CD4-positive, alpha-beta T cell treated with Interleukin-15 for 1 hour (primary cell): ENCODE measurements at places on chromosomes 7 and 10.

- no peak for DNase-seq
These were observed 55.7 kb downstream of the ADK start for GRCh38 chr10:74206746-74207145.

- DNase-seq: no peak
These were observed 98.1 kb downstream of the C10orf105 start for GRCh38 chr10:71621231-71622153.

- DNase-seq: no peak
These were observed 15.4 kb upstream of the CSGALNACT2 start for GRCh38 chr10:43122826-43123225.

GRCh38 chr10:132371641-132372081, 25.3 kb upstream of the PWWP2B start:
- DNase-seq: peak; percentile 19

DNA sequence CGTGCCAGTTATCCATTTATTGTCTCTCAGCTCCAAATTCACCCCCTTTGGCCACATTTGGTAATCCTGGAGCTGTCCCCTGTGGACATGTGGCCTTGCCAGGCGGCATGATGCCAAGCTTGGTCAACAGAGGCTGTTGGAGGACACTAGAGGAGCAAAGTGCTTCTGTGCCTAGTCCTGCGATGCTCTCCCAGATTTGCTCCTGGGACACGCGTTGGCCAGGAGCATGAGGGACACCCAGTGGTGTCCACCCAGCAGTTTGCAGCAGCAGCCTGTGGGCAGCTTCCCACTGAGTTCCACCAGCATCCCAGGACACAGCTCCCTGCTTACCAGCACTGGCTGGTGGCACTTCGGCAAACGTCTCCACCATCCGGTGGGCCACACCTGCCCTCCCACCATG, 55.5 kb upstream of the STEAP1B start:
- no peak for DNase-seq

DNA sequence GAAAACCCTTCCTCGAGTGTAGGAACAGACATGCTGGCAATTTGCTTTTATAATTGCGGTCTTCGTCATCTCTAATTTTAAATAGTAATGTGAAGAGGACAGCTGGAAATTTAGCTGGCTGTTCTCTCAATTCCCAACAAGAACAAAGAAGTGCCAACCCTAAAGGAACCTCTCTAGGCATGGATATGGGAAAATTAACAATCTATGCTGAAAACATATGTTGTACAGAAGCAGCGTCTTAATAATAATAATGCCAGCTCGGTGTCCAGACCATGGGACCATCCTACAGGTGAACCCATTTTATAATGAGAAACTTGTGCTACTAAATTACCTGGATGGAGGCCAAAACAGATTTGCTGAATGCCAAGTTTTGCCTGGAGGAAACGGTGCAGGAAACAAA, 641.4 kb upstream of the MGMT start:
- DNase-seq: no peak

GRCh38 chr10:110516815-110517492, 19.2 kb downstream of the DUSP5 start:
- no peak for DNase-seq

DNA sequence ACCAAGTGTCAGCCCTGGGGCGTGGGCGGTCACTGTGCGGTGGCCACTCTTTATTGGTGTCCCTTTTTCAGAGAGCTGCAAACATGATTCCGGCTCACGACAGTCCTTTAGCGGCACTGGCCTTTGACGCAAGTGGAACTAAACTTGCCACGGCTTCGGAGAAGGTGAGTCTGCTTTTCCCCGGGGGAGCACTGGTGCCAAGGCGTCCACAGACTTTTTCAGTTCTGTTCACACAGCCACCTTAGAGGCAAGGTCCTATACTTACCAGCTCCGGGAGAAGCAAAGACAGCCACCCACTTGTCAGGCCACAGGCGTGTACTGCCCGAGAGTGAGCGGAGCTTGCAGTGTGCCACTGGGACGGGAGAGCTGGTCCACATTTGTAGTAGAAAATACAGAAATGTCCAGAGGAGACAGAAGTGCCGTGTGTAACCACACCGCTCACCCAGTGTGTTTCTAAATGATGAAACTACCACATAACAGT, 27.9 kb downstream of the WIPI2 start:
- DNase-seq: no peak

GRCh38 chr10:14294347-14295059, 36.2 kb downstream of the FRMD4A start:
- DNase-seq: no peak

DNA sequence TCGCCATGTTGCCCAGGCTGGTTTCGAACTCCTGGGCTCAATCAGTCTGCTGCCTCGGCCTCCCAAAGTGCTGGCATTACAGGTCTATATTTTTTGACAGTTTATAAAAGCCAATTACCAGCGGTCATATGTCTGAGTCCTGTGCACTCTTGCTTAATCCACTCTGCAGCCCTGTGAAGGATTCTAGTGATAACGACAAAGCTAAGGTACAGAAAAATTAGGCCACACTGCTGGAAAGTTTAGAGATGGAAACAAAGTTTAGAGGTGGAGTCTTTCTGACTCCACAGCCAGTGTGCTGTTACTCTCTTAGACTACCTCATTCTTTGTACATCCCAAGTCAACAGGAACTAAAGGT, 707 bp downstream of the PTER start:
- no peak for DNase-seq

- DNase-seq: no peak
These were observed 79.5 kb downstream of the C1GALT1 start for GRCh38 chr7:7261863-7262262.

- no peak for DNase-seq
These were observed 11.4 kb downstream of the NDST2 start for GRCh38 chr10:73799899-73800559.

DNA sequence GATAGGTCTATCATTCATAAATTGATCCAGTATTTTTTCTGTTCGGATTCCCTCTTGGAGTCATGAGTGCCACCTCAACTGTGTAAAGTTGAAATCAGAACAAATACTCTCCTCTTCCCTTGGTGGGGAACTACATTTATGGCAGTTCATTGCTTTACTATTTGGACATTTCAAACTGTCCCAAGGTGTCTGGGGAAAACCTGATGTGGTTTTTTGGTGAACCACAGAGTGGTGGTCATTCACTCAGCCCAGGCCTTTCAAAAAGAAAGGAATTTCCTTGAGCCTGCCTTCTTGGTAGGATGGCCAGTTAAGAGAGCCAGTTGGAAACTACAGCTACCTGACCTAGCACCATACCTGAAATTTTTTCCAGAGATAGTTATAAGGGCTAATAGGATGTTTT, 59.0 kb downstream of the ABCB1 start:
- DNase-seq: no peak

GRCh38 chr10:48634198-48634983, 29.5 kb upstream of the ARHGAP22 start:
- DNase-seq: peak; percentile 71

- no peak for DNase-seq
These were observed 28.9 kb upstream of the PCBD1 start for GRCh38 chr10:70917226-70917625.

DNA sequence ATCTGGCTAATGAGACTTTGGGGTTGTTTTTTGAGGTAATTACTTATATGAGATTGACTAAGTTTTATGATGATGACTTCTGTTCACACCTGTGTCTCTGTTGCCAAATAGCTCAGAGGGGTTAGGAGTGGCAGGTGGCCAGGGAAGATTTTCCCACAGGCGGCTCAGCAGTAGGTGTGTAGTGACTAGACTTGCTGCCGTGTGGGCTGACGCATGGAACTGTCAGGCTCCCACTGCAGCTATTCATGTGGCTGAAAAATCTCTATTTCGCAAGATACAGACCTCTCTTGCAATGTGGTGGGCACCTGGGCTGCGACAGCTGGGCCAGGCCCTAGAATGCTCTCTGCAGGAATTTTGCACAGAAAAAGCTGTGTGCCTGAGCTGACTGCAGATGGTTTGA, 1.4 kb downstream of the CPA4 start:
- DNase-seq: no peak

DNA sequence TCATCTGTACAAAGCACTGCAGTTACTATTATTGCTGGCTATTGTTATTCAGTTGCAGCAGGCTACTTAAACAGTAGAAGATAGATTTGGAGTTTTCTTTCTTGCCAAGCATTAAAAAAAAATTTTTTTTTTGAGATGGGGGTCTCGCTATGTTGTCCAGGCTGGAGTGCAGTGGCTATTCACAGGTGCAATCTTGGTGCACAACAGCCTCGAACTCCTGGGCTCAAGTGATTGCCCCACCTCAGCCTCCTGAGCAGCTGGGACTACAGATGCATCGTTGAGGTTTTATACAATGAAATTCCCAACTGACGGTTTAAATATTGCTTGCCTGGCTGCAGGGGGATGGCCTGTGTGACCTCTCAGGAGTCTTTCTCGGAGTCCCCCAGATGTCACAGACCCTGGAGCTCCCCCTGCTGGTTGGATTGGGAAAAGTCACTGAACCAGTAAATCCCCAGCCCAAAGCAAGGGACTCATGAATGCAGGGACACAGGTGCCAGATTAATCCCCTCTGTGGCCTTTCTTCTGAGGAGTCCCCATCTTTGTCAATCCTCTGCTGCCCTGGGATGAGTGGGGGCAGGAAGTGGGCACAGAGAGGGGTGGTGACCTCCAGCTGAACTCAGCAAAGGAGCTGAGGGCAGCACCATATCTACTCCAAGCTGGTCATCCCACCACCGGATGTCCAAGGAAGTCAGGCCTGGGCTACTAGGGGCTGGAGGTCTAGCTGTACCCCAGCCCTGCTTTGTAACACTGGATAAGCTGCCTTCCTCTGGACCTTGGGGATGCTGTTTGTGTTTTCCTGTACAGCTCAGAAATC, 149.6 kb downstream of the C10orf105 start:
- DNase-seq: peak; percentile 65

DNA sequence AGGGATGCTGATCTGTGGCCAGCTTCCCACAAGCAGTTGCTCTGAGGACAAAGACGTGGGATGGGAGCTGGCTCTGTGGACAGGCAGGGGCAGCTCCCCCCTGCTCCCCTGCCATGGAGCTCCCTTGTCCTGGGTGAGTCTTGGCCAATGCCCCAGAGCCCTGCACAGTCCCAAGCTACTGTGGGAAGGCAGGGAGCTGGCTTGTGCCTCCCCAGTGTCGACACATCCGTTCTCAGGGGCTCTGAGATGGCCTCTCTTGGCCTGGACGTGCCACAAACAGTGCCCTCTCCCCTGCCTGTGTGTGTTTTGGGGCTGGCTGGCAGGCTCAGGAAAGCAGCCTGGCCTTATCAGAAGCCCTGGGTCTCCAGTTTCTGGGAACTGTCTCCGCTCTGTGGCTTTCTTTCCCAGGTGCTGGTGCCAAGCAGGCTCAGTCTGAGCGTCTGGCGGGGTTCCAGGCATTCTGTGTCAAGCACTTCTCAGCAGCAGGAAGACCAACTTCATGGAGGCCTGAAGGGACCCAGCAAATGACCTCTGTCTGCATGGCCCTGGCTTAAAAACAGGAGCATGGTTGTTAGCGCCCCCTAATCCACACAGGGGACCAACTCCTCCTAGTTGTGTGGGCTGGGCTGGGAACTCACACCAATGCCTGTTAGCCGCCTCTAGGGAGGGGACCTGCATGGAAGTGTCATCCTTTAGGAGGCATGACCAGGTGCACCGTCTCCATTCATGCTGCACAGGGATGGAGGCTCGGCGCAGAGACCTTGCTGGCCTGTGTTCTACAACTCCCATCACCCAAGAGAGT, 375.2 kb downstream of the RPS24 start:
- no peak for DNase-seq

DNA sequence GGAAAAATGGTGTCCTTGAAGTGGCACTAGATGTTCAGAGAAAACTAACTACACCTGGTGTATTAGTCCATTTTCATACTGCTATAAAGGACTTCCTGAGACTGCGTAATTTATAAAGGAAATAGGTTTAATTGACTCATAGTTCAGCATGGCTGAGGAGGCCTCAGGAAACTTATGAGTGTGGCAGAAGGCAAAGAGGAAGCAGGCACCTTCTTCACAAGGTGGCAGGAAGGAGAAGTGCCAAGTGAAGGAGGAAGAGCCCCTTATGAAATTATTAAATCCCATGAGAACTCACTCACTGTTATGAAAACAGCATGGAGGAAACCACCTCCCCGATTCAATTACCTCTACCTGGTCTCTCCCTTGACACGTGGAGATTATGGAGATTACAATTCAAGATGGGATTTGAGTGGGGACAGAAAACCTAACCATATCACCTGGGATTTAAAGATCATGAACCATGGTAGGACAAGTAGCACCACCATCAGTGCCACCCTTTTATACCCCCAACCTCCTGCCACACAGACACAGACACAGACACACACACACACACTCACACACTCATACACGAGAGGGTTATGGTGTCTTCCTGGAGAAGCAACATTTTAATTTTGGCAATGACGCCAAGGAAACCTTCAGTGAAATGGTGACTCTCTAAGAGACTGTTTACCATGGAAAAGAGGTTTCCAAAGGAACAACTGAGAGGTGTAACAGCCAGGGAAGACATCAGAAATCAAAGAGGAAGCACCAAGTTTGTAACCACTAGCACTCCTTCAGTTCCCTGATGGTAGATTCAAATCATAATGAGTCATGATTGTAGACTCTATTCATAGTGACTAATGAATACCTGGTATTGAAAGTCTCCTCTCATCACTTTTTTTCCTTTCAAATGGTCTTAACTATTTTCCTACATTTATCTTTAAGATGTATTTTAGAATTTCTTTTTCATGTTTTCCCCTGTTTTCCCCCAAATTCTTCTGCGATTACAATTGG, 41.8 kb upstream of the WNT16 start:
- DNase-seq: peak; percentile 17

DNA sequence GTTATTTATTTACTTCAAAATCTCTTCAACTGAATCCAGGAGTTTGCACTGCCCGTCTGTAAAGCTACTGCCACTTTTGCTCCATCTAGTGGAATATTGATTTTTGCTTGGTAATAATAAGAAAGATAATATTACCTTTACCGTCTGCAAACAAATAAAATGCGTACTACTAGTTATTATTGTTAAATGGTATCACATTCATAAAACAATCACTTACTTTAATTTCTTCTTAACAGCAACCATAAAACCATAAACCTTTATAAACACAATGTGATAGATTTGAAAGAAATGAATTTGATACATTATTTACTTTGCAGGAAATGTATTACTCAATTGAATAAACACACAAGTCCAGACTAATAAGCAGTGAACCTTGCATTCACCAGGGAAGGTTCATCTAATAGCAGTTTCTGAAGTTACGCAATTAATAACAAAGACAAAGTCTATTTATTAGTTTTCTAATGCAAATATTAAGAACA, 6.4 kb downstream of the AGMO start:
- no peak for DNase-seq

DNA sequence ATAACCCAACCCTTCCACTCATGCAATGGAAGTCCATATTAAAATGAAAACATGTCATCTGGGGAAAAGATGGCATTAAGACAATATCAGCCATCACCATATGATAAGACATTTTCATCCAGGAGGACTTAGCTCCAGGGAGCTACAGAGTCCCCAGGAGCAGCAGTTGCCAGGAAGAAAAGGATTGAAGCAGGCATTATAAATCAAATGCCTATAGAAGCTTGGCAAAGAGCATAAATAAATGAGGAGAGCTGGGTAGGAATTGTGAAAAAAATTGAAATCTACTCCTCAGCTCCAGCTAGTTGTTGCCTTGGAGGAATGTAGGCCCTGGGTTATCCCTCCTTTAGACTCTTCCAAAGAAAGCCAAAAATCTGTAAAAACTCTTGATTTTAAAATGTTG, 42.5 kb downstream of the FAM13C start:
- no peak for DNase-seq
